ENCODE measurements at places on chromosomes 1 and 21.

GRCh38 chr1:246860401-246860800 lies 71.3 kb downstream of the AHCTF1 start:
- H3K27me3 ChIP-seq = no peaks in the 10 kb centered on the region
- H3K4me1 ChIP-seq = no peaks in the 10 kb centered on the region
- no peak for DNase-seq
- H3K4me3 ChIP-seq = no peak overlapping the region

- no peak for DNase-seq
- H3K36me3 ChIP-seq = no peaks in the 10 kb centered on the region
- H3K27ac ChIP-seq = no peak overlapping the region
- no peaks in the 10 kb centered on the region for H3K27me3 ChIP-seq
- H3K4me1 ChIP-seq = peaks cover 4% of the 10 kb centered on the region
Observed at GRCh38 chr1:178530502-178530901, 17.6 kb downstream of the TEX35 start.

- H3K27me3 ChIP-seq = no peaks in the 10 kb centered on the region
- peaks cover 5% of the 10 kb centered on the region for H3K36me3 ChIP-seq
- no peak overlapping the region for H3K27ac ChIP-seq
- H3K4me3 ChIP-seq = no peak overlapping the region
Observed at GRCh38 chr21:42734323-42734971, 81.0 kb downstream of the PDE9A start.

DNA sequence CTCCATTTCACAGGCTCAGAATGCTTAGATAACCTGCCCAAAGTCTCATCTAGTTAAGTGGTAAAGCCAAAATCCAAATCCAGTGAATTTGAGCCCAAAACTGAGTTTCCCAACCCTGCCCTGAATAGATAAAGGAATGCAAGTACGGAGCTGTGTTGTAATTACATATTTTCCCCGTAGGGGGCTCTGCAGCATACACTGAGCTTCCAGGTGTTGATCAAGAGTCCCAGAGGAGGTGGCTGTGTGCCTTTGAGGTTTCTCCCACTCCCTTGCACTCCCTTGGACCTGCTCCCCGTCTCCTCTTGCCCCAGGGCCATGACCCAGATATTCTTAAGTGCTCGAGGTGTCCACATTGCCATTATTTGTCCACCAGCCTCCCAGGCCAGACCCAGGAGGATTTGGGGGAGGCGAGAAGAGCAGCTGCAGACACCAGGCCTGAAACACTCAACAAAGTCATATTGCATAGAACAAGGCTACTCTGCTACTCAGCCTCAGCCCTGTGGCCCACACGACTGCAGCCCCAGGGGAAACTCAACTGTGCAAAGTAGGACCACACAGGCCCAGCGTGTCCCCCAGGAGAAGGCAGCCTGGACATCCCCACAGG lies 18.4 kb upstream of the LY9 start:
- no peaks in the 10 kb centered on the region for H3K27me3 ChIP-seq
- H3K4me3 ChIP-seq = no peak overlapping the region
- peaks cover 29% of the 10 kb centered on the region for H3K4me1 ChIP-seq
- H3K27ac ChIP-seq = no peak overlapping the region

GRCh38 chr1:109793486-109794318 lies 30.0 kb upstream of the EPS8L3 start:
- peak; percentile 70 for DNase-seq
- H3K27ac ChIP-seq = peak overlapping the region; percentile 43
- no peak overlapping the region for H3K4me3 ChIP-seq

All from suprapubic skin (tissue), 4 donors.